ENCODE measurements at places on chromosomes 6 and 20.

- DNase-seq: no peak
These were observed 19.4 kb downstream of the COL11A2 start for GRCh38 chr6:33172688-33173534.

DNA sequence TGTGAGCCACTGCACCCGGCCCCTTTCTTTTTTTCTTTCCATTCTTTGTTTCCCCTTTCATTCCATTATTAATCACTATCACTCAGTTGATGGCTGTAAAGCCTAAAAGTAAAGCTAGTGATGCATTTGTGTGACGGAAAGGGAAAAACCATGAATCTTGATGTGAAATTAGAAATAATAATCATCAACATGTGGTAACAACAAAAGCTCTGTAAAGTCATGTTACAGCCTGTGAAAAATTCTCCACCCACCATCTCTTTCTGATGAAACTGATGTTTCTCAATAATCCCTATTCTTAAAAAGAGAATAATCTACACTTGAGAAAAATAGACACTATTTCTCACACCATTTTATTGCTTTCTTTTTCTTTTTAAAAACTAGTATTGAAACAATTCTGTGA lies 80.0 kb downstream of the CRYBG1 start:
- no peak for DNase-seq

DNA sequence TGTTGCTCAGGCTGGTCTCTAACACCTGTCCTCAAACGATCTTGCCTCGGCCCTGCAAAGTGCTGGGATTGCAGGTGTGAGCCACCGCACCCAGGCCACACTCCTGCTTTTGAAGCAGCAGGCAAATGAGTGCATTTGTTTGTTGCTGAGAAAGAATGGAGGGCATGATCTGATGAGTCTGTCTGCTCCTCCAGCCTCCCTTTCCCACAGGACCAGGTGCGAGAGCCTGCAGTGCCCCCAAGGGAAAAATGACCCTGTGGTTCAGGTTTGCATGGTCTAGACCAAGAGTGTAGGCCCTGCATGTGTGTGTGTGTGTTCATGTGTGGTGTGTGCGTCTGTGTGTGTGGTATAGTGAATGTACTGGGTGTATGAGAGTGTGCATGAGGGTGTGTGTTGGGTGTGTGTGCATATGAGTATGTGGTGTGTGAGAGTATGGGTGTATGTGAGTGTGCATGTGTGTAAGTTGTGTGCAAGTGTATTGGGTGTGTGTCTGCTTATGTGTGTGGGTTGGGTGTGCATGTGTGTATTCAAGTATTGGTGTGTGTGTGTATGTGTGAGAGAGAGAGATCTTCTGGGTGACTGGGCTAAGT lies 22.8 kb upstream of the FOXC1 start:
- DNase-seq: no peak

DNA sequence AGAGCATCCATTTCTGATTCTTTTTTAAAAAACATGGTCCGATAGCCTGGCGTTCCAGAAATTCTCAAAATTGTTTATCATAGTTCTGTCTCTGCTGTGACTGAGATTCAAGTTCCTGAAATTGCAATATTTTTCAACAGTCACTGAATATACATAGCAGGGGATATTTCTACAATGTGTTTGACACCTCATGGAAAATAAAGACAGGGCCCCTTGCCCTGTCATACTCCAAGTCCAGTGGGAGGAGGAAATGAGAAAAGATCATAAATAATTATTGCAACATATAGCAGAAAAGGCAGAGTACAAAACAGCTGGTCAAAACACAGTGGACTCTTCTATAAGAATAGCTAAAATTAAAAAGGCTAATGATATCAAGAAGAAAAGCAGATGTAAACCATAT lies 234.8 kb upstream of the SPTLC3 start:
- no peak for DNase-seq

DNA sequence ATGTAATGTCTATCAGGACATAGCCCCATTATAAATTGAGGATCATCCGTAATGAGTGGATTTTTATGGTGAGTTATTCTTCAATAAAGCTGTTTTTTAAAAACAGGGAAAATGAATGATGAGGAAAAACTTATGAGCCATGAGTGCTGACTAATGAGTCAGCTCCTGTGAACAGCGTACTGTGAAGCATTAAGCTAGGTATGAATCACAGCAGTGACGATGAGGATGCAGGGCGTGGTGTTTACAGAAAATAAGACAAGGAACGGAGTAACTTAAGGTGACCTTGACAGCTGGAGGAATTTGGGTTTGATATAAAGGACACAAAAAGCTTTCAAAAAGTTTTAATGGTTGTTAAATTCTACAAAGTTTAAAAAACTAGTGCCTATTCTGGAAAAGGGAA lies 96.3 kb downstream of the FOXF2 start:
- DNase-seq: no peak

DNA sequence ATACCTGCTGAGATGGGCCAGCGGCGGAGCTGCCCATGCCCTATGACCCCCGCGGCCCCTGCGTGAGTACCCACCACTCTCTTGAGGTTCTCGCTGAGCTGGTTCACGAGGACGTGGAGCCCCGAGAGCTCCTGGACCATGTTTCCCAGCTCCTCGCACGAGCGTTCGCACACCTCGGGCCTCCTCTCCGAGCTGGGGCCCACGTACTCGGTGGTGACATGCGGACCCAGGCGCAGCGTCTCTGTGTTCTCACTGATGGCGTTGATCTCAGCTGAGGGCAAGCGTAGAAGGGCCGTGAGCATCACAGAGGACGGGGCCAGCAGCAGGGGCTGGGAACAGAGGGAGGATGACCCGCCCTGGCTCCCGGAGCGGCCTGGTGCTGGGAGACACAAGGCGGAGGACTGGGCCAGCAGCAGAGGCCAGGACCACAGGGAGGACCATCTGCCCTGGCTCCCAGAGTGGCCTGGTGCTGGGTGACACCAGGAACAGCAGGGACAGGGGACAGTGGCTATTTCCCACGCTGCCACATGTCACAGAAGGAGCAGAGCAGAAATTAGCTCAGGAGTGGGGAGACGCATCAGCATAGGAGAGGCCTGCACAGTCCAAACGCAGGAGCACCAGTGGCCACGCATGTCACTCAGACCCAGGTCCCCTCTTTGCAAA lies 11.8 kb downstream of the THBS2 start:
- no peak for DNase-seq

DNA sequence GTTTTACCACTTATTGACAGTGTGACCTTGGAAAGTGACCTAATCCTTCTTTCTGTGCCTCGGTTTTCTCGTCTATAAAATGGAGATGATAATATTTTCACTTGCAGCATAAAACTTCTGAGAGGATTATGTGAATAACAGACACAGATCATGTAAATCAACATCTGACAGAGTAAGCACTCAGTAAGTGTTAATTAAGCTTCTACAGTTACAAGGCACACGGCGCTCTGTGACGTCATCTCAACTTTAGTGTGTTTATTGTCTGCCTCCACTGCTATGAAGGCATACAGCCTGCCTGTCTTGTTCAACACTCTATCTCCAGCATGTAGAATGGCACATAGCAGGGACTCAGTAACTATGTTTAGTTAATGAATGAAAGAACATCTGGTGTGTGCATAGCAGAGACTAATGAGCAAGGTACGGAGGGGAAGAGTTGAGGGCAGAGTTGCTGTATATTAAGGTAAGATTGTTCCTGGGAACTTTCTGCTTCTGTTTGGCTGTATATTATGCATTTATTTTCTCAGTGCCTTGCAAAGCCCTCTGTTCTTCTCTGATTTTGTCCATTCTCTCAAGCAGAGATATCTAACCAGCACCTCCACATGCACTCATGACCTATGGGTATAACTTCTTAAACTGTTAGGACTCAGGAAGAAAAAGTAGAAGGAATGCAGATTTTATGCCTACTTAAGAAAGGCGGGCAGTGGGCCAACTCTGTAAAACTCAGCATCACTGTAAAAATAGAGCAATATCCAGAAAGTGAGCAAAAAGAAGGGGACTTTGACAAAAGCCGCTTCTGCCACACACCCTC lies 66.4 kb upstream of the STMND1 start:
- DNase-seq: no peak

- no peak for DNase-seq
These were observed 3.5 kb upstream of the RAMACL start for GRCh38 chr6:166589786-166590574.

DNA sequence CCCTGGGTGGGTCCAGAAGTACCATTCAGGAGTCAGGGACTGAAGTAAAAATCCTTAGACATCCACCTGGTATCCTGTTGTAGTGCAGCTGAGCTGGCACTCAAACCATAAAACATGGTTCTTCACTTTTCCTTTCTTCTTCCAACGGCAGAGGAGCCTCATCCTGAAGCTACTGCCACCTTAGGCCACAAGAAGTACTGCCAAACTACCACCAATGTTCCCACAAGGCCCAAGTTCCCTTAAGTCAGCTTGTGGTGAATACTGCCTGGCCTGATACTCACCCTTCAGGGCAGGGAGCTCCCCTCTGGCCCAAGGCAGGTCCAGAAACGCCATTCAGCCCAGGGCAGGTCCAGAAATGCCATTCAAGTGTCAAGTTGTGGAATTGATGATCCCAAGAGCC lies 1053.4 kb upstream of the CITED2 start:
- no peak for DNase-seq

DNA sequence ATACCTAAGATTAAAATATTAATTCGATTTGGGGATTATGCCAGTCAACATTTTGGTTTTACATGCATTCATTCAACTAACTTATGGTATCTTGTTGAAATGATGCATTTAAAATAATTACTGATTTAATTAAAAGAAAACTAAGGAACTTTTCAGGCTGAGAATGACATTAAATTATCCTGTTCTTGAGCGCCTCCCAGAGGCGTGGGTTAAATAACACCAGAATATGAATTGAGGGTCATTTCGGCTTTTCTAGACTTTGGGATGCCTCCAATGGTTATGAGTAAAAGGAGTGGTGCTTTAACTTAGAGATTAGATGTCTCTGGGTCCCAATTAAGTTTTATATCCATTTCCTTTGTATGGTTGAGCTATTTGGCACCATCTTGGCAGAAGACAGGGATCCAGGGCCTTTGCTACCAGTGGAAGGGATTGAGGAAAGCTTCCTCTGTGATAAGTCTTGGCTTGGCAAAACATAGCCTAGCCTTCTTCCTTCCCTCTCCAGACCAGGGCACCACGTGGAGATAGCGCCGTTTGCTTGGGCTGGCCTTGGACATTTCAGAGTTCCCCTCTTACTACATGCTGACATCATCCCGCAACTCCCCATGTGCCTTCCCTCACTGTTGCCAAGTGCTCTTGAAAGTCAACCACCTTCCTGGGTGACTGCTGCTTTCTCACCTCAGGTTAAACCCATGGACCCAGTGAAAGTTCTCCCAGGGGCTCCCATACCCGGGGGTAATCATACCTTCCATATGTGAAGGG lies 28.7 kb downstream of the GNAS start:
- no peak for DNase-seq

DNA sequence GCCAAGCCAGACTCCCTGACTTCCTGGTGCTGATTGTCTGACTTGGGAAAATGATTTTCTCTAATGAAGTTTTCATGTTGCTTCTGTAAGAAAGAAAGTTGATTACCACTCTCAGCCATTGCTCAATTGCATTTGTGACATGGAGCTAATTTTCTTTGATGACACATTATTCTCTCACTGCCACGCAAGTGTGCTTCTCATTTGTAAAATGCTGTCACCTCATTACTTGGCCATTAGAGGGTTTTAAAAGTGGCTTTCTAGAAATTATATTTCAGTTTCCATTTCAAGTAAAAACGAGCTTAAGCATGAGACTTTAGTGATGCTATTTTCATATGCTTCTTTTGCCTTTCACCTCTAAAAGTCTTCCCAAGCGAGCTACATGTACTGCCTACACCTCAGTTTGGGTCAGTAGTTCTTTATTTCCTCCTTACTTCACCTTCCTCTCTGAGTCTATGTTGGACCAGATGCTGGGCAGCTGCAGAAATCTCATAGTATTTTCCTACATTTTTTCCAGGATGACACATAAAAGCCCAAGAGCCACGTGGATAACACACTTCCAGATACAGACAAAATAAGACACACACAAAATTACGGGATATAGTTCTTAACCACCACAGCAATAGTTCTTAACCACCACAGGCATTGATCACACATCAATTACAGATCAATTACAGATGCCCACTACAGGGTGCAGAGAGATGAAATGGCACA lies 6.3 kb upstream of the FAM210B start:
- DNase-seq: no peak

DNA sequence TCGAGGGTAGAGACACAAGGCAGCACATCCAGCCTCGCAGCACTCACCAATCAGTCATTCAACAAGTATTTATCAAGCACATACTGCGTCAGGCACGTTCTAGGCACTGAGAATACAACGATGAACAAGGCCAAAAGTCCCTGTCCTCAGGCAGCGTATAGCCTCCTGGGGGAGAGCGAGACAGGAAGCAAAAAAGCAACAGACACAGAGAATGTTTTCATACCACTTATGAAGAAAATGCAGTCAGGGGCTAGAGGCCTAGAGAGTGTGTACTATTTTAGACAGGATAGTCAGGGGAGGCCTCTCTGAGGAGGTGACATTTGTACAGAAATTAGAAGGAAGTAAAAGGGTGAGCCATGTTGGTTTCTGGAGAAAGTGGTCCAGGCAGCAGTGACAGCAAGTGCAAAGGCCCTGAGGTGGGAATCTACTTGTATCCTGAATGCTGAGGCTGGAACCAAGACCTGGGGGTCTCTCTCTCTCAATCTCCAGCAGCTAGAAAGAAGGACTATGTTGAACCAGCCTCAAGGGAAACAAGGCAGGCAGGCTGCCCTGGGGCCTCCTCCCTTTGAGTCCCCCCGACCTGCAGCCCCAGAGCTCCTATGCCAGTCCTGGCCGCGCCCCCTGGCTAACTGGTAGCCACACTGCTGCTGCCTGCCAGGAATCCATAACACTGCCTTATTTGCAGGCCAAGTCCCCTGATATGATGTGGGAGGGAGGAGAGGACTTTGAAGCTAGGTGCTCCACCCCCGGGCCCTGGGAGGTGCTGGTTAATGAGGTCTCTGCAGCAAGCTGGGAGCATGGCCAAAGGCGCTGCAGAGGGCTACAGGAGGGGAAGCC lies 151.2 kb downstream of the GRM4 start:
- no peak for DNase-seq

- no peak for DNase-seq
These were observed 45.9 kb downstream of the TRIM38 start for GRCh38 chr6:26008470-26008869.

DNA sequence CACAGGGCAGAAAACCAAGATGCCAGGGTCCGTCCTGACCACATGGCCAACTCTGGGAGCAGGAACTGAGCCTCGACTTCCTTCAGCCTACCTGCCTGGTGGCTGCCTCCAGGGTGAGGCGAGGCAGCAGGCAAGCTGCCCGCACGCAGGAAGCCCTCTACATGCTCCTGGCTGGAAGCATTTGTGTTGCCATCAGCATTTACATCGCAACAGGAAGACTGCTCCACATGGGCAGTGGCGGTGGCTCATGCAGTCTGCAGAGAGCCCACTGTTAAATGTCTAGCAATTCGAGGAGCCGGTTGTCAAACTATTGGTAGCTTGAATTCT lies 233.8 kb downstream of the SYNDIG1 start:
- DNase-seq: no peak
